Pons (tissue), 1 donor: ENCODE measurements at places on chromosomes 3 and 15.

- no peak for DNase-seq
These were observed 122.0 kb downstream of the SLC25A26 start for GRCh38 chr3:66342717-66343356.

GRCh38 chr15:63157118-63157843 lies at the start of gene RPS27L:
TSS of gene RPS27L (minus strand) at chr15:63157477. CDS start at chr15:63157405, 72 bp downstream.
- peak; percentile 92 for DNase-seq

DNA sequence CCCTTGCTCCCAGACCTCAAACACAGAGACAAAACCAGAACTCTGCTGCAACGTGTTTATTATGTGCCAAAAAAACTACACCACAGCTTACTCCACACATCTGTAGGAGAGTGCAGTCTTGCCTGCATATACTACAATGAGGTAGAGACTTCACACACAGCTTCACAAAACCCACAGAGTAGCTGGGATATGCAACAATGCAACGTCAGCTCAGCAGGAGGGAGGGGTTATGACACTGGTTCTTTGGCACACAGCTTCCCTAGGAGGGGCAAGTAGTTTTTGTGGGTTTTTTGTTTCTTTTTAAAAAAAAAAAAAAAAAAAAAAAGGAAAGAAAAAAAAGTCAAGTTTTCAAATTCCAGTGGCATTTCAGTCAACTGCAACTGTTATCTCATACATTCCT lies 2.9 kb upstream of the RPS17 start:
- DNase-seq, result no peak

- no peak for DNase-seq
These were observed 11.4 kb downstream of the TIPARP start for GRCh38 chr3:156685752-156686151.

DNA sequence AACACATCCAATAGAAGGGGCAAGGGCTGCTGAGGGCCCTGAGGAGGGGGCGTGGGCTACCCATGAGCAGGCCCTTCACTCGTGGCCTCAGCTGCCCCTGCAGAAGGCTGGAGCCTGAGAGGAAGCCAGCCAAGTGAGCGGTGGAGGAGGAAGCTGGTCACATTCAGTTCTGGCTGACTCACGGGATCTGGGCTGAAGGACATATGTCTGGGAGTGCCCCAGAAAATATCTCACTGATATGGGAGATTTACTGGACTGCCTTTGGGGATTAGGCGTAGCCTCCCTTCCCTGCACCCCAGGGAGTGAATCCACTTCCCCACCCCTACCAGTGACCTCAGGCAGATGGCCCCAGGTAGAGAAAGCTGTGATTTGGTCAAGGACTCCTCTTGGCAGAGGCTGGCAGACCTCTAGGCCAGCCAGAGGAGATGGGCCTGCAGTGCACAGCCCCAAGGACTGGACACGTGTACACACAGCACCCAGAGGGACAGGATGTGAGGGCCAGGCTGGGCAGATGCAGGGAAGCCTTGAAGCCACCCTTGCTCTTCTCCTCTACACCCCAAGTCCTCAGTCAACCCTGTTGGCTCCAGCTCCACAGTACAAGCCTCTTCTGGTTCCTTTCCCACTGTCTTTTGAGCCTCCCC lies 14.2 kb upstream of the ANKDD1A start:
- no peak for DNase-seq

- DNase-seq, result no peak
These were observed 14.1 kb downstream of the MDFIC2 start for GRCh38 chr3:70298385-70298784.

DNA sequence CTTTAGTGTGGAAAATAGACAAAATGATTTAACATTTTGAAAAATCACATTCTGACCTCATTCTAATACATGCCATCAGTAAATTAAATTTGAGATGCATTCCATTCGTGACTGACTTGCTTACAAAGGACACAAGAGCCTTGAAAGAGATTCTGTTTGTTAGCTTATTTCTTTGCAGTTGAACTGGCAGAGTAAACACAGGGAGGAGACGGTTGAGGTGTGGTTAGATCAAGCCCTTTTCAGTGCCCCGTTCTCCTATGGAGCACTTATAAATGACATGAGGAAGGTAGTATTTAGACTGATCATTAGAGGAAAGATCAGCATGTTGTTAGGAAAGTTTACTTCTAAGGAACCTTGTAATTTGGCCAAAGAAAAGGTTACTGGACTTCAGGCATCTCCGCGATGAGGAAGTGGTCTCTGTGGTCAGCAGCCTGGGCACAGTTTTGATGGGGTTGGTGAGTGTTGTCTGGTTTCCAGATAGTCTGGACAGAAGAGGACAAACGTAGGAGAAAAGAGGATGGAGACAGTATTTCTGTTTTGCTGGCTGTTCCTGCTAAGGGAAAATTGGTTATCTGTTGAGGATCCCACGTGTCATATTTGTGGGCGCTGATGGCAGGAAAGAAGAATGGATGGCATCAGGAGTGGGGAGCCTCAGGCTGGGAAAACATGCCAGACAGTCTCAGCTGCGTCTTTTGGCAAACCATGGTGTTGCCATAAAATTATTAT lies 328.9 kb upstream of the TBL1XR1 start:
- DNase-seq, result peak; percentile 59

GRCh38 chr3:51304230-51304629 lies 80.9 kb upstream of the MANF start:
- DNase-seq, result no peak

GRCh38 chr3:152222327-152222726 lies 46.4 kb upstream of the MBNL1 start:
- DNase-seq, result no peak

DNA sequence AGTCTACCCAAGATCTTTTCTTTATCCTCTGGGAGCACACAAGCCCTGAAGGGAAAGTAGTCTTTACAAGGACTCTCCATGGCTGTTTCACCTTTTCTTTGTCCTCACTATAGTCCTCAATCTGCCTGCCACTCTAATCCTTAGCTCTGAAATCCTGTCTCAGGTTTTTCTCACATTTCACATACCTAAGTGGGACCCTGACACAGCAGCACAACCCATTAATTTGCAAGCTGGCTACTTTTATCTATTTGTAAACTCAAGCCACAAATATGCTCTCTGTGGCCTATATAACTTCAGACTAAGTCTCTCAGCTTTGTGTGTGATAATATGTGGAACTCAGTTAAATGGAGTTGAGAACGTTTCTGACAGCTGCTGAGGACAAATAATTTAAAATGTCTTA lies 19.8 kb downstream of the SIN3A start:
- DNase-seq, result no peak

- no peak for DNase-seq
These were observed 220.1 kb downstream of the TBC1D2B start for GRCh38 chr15:77857419-77857818.

DNA sequence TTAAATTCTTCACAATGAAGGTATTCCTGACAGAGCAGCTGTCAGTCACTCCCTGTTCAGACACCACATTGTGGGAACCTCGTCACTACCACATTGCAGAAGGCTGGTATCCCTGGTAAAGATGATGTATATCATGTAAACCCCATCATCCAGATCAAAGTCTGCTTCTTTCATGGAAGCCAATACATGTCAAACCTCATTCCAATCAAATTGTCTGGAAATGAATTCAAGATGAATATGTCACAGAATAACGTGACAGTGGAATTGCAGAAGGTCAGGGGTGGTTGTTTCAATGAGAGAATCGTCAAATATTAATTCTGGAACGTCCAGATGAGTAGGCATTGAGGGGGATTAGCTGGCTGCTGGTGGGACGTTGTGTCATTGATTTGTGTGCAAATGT lies 4.2 kb downstream of the ZIC4 start:
- no peak for DNase-seq

DNA sequence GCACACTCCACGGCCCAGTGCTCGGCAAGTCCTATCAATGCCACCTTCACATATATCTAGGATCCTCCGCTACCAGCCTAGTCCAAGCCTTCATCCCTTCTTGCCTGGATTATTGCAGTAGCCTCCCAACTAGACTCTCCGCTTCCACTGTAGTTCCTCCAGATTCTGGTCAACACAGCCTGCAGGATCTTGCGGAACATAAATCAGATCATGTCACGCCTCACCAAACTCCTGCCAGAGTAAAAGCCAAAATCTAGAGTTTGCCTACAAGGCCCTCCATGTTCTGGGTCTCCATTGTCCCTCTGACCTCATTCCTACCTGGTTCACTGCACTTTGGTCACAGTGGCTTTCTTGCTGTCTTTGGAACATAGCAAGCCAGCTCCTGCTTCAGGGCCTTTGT lies 3.6 kb downstream of the BDH1 start:
- DNase-seq, result no peak

DNA sequence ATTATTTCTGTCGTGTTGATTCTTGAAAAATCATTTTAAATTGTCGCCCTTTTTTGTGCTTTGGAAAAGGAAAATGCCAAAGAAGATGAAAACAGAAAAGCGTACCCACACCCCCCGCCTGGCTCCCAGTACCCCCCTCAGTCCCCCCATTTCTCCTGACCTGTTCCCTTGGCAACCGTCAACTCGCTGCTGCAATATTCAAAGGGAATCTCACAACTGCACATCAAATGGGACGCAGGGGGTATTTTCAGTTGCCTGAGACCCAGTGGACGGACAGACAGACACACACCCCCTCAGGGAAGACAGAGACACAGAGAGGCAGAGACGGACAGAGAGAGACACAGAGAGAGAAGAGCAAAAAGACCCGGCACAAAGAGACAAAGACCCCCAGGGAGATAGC lies 83.5 kb upstream of the PRR20G start:
- DNase-seq, result no peak

- no peak for DNase-seq
These were observed 67.6 kb downstream of the TUSC7 start for GRCh38 chr3:116776880-116777785.

GRCh38 chr3:126679318-126679751 lies 24.4 kb upstream of the TXNRD3 start:
- DNase-seq, result peak; percentile 59

DNA sequence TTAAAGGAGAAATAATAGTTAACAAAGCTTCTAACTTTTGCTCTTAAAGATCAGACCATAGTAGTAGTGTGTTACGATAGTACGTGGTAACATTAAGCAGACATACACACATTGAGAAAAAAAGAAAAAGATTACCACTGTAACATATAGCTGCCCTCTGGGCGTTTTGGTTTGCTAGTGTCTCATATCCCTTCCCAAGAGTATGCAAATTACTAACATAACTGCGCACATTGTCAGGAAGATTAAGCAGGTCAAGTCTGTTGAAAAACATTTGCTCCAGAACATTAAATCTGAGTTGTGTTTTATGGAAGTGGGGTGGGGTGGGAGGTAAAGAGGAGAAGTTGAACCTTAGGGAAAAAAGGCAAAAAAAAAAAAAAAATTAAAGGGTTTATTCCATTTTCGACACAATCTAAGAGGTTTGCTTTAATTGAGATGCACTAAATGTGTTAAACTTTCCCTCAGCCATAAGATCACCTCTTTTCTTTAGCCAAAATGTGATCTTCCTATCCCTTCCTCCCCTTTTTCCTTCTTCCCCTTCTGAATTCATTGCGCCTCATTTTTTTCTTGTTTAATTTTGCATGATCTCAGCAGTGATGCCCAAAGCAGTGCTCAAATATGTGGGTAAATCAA lies 1.5 kb upstream of the LRIG1 start:
- DNase-seq, result no peak

DNA sequence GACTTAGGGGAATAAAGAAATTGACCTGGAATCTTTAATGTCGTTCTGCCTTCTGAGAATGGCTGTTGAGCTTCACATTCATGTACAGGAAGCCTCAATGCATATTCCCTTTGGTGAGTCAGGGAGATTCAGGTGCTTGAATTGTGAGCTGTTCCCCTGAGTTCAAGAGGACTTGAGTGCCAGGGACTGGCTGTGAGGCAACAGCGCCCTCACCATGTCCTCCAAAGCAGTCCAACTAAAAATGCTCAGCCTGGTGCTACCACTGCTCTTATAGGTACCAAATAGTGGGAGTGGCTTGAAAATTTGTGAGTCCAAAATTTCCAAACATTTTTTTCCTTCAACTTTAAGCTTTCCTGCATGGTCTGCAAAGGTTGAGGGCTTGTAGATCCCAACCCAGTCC lies 54.1 kb downstream of the LEO1 start:
- no peak for DNase-seq

- DNase-seq, result peak; percentile 100
These were observed 19.2 kb downstream of the ATRIP start for GRCh38 chr3:48465531-48466378.

- no peak for DNase-seq
These were observed 6.9 kb downstream of the MUC13 start for GRCh38 chr3:124927574-124928045.

DNA sequence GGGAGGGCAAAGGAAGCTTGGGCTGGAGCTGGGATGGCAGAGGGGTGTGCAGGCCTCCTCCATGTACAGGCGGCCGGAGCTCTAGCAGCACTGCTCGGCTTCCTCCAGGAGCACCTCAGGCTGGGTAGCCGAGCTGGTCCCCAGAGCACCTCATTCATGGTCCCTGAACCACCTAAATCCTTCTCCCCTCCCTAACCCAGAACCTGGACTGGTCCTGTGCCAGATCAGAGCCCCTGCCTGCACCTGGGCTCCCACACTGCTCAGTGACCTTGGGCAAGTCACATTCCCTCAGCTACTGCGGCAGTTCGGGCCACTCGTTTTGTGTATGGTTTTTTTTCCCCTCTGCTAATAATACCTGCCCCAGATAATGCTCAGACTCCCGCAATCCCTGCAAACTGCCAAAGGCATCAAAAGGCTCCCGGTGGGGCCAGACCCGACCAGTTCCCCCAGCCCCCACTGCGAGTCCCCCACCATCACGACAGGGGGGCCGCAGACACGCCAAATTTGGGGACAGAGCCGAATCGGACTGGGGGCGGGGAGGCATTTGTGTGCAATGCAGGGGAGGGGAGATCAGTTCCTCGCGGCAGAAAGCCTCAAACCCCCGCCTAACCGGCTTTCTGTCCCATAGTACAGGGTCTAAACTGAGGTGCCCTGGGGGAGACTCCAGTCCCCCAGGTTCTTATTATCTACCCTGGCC lies 1.3 kb downstream of the SEMA7A start:
- DNase-seq, result no peak

DNA sequence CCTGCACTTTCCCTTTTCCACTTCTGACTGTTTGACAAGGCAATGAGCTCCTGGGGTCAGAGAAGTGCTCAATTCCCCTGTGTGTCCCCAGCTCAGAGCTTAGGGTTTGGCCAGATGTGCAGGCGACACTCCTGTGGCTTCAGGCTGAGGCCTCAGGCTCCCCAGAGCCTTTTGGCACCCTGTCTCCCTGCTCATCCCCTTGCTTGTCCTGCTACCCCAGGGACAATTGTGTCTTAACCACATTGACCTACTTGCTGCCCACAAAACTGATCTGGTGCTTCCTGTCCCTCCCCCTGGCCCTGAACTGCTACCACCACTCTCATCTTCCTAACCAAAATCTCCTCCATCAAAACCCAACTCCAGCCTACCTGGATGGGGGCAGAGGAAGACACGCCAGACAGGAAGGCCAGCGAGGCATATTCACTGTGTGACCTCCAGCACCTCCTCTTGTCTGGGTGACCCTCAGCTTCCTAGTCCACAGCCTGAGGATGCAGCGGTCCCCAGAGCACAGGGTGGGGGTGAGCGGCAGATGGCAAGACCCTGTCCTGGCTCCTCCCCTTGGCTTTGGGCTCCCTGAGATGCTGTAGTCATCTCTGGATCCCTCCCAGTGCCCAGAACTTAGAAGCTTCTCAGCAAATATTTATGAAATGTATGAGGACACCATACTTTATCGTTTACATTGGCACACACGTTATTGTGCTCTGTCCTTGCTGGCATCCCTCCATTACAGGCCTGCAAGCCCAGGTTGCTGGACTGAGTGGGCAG lies 98.9 kb upstream of the SLC6A6 start:
- DNase-seq, result no peak
